ENCODE measurements at places on chromosomes 5 and 9. TPM values are rescaled to one million over a fixed set of nuclear protein-coding genes. Genes with fewer than 3 reads are reported as not detected.

Gene HRCT1
- total RNA-seq = not detected

Gene IFNA21
- total RNA-seq = not detected

Gene GARIN3
- total RNA-seq = not detected

Gene TTC23L
- total RNA-seq = 0.09 TPM

Gene LRRC26
- total RNA-seq = 3.0 TPM

Gene TRIM36
- 1.3 TPM for total RNA-seq

Gene CCNG1
- total RNA-seq = 175 TPM

Gene ZNF474
- not detected for total RNA-seq

All from Caco-2 (cell line).